T-cell (primary cell): ENCODE measurements at places on chromosomes 5 and 9. TPM values are rescaled to one million over a fixed set of nuclear protein-coding genes. Genes with fewer than 3 reads are reported as not detected.

GRCh38 chr5:93673316-93673954 lies 68.0 kb downstream of the POU5F2 start:
- no peak for DNase-seq

GRCh38 chr5:96826071-96826470 lies 18.3 kb upstream of the ERAP1 start:
- no peak for DNase-seq

DNA sequence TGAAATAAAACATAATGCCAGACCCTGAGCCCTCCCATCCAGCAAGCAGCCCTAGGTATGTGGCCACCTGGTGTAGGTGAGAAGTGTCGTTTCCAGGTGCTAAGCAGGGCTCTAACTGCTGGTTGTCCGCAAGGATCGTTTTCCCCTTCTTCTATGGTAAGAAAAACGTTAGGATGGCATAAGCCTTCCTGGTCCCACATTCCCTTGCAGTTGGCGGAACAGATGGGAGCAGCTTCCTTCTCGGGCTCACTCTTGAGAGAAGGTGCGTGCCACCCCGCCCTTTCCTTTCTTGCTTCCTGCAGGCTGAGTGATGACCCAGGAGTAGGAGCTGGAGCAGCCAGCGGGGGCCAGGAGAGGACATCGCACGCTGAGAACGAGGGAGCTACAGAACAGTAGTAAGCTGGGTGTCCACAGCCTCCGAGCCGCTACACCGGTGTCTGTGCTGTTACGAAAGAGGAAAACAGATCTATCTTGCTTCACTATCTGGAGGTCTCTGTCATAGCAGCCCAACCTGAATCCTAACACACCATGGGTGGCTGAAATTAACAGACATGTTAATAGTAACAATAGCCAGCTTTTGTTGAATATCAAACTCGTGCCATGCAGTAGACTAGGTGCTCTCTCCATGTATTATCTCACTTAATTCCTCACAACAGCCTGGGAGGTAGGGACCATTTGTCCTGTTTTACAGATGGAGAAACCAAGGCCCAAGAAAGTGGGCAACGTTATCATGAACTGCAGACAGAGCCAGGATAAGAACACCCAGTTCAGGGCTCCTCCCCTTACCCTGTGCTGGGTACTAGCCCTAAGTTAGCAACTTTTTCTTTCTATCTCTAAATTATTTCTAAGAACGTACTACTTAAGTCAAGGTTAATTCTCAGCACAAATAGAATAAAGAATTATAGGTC lies 139.8 kb downstream of the COL23A1 start:
- no peak for DNase-seq

DNA sequence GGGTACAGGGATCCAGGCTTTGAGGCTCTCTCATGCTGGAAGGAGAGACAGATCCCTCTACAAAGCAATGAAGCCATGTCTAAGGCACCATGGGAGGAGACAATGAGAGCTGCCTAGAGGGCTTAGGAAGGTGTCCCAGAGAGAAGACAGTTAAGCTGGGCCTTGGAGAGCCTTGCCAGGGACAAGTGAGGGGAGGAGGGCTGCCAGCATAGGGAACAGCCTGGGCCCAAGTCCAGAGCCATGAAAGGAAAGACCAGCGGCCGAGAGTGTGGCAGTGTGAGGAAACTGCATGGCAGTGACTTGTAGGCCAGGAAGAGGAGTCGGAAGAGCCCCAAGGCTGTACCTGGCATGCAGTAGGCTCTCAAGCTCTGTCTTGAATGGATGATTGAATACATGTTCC lies 88.5 kb downstream of the PSD2 start:
- no peak for DNase-seq

- peak; percentile 48 for DNase-seq
Measured at GRCh38 chr5:131635684-131636572, 899 bp upstream of the RAPGEF6 start.

DNA sequence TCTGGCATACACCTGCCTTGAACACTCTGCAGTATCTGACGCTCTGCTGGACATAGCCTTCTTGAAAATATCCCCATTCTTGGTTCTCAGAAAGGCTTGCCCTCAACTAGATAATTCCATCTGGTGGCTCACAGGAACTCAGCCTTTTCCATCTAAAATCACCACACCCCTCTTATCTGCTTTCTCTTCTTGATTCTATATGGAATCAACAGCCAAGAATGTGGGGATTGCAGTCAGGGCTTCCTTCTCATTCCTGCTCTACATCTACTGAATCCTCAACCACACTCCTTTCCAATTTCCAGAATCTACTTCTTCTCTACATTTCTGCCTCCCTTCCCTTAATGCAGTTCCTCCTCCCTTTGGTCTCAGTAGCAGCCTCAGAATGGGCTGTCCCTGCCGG lies 170.1 kb downstream of the SEMA5A start:
- no peak for DNase-seq

- no peak for DNase-seq
Measured at GRCh38 chr9:88659126-88659525, 124.1 kb downstream of the NXNL2 start.

- no peak for DNase-seq
Measured at GRCh38 chr9:130962418-130963316, 23.6 kb upstream of the FIBCD1 start.

GRCh38 chr5:167643631-167644280 lies 647.7 kb upstream of the WWC1 start:
- no peak for DNase-seq

DNA sequence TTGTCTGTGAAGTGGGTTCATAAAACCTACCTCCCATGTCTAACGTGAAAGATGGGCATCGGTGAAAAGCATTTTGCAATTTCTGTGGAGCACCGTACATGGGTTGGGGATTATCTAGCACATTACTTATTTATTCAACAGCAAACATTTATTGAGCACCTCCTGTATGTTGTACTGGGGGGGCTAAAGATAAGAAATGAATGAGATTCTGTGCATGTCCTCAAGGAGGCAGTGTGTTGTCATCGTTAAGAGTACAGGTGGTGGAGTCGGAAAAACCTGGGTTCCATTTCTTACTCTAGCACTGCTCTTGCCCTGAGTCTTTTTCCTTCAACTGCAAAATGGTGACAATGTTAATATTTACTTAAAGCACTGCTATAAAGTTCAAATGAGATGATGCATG lies 30.4 kb upstream of the DENND1A start:
- no peak for DNase-seq

- DNase-seq, result no peak
Measured at GRCh38 chr9:33426843-33427293, 20.5 kb downstream of the AQP3 start.

- DNase-seq, result no peak
Measured at GRCh38 chr5:139740138-139740991, 55.2 kb upstream of the PSD2 start.

DNA sequence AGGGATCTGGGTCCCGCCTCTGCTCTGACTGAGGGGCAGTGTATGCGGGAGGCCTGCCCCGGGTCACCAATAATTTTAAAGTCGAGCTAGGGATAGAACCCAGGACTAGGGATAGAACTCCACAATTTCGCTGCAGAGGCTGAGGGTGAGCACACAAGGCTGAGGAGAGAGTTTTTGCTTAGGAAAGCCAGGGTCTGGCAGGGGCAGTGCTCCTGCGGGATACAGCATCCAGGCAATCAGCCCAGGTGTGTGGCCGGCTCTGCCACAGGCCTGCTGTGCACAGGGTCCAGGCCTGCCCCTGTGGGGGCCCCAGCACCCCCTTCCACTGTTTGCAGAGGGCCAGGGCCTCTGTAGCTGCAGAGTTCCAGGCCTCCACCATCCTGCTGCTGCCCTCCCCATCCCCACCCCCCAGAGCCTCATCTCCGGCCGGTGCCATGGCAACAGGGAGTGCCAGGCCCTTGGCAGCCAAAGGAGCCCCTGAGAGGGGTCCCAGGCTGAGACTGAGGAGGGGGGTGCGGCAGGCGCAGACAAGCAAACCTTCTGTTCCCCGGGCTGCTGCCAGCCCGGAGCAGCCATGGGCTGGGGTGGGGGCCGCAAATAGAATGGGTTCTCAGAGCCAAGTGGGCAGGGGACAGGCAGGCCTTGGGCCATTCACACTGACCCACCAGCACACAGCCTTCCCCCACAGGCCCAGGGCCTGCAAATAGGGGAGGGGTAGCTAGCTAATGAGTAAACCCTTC lies 8.6 kb downstream of the PDGFRB start:
- no peak for DNase-seq

RLN1 gene
- total RNA-seq, result 4.7 TPM

TLR4 gene
- total RNA-seq, result 0.16 TPM

CNTLN gene
- total RNA-seq, result 0.08 TPM

IER5L gene
- 6.7 TPM for total RNA-seq

CXCL14 gene
- total RNA-seq, result not detected

MZB1 gene
- total RNA-seq, result 6.4 TPM
